Activated naive CD8-positive, alpha-beta T cell treated with anti-CD3 and anti-CD28 coated beads for 36 hours (primary cell): ENCODE measurements at places on chromosomes 12 and 14. TPM values are rescaled to one million over a fixed set of nuclear protein-coding genes. Genes with fewer than 3 reads are reported as not detected.

The CLEC4E gene
- not detected for total RNA-seq

The ACOT6 gene
- total RNA-seq: not detected

GRCh38 chr12:55929306-55929791 is 1.6 kb upstream of the DGKA start:
- peaks cover 50% of the 10 kb centered on the region for H3K36me3 ChIP-seq
- H3K27ac ChIP-seq: peak overlapping the region; percentile 99
- peak; percentile 91 for DNase-seq
- H3K4me1 ChIP-seq: peaks cover 43% of the 10 kb centered on the region
- peak overlapping the region; percentile 99 for H3K4me3 ChIP-seq
- H3K27me3 ChIP-seq: peaks cover 3% of the 10 kb centered on the region

- no peaks in the 10 kb centered on the region for H3K36me3 ChIP-seq
- peaks cover 4% of the 10 kb centered on the region for H3K27me3 ChIP-seq
- H3K4me1 ChIP-seq: no peaks in the 10 kb centered on the region
Measured at GRCh38 chr14:79040790-79041189, 870.6 kb downstream of the NRXN3 start.

DNA sequence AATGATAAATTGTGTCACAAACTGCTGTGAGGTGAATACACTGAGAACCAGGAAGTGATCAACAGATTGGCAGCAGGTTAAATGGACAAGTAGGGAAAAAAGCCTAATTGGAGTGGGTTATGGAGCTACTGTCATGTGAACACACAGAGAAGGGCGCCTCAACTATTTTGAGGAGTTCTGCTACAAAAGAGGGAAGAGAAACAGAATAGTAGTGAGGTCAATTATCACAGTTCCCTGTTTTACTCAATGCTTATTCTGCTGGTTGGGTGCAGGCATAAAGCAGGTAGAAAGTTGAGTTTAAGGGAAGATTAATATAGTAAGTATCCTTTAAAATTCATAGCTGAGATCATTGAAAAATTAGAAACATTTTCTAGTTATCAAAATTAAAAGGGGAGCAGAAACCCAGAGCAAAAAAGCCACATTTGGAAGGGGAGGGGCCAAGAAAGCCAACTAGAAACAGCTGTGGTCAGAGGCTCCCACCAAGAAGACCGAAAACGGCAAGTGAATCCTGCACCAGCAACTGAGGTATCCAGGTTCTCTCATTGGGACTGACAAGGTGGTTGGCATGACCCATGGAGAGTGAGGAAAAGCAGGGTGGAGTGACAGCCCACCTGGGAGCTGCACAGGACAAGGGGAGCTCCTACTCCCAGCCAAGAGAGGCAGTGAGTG is 105.7 kb downstream of the ZC3H14 start:
- peaks cover 25% of the 10 kb centered on the region for H3K36me3 ChIP-seq
- H3K27me3 ChIP-seq: no peaks in the 10 kb centered on the region
- no peaks in the 10 kb centered on the region for H3K4me1 ChIP-seq
- H3K27ac ChIP-seq: no peak overlapping the region
